Posterior cingulate gyrus (tissue), 11 donors: ENCODE measurements at places on chromosomes 5 and 9.

GRCh38 chr5:42270771-42271170 is 152.5 kb upstream of the GHR start:
- DNase-seq: no peak

- DNase-seq: no peak
Observed at GRCh38 chr9:18699764-18700163, 225.8 kb downstream of the ADAMTSL1 start.

- no peak for DNase-seq
Observed at GRCh38 chr9:126692759-126693427, 79.2 kb downstream of the LMX1B start.

DNA sequence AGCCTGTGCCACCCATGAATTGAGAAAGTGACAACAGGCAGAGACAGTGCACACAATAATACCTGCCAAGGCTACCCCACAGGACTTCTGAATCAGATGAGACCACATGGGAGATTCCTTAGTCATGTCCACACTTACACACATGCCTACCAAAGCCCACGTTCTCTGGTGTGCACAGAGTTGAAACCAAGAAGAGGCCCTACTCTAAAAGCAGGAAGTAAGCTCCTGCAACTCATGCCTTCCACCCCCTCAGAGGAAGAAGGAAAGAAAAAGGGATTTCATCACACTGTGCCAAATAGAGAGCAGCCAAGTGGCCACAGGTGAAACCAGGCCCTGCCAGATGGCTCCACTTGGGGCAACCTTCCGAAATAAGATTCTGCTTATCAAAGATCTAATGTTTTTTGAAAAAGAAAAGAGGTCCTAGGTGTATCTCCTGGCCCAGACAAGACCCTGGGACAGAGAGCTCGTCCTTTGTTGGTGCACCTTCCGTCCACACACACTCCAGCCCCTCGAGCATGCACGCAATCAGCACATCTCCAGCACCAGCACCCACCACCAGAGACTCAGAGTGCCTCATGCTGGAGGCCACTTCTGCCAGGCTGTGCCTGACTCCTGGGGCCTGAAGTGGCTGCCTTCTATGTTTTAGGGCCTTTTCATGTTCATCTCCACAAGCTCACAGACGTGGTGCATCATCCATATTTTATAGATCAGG is 114.6 kb upstream of the SPOCK1 start:
- DNase-seq: no peak

DNA sequence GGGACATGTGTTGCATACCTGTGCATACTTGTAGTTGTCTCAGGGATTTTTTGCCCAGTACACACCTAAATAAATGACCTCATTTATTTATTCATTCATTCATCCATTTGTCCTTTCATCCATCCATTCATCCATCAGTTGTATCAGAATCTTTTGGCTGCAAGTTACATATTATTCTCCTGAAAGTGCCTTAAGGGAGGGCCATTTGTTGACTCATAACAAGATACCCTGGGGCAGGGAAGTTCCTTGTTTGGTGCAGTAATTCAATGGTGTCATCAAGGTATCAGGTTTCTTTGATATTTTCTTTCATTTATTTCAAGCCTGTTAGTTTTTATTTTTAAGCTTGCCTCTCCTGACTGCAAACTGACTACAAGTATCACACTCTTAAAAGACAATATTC is 597.9 kb upstream of the TLE4 start:
- DNase-seq: no peak

GRCh38 chr5:127885176-127885575 is 182.0 kb downstream of the CCDC192 start:
- DNase-seq: no peak

DNA sequence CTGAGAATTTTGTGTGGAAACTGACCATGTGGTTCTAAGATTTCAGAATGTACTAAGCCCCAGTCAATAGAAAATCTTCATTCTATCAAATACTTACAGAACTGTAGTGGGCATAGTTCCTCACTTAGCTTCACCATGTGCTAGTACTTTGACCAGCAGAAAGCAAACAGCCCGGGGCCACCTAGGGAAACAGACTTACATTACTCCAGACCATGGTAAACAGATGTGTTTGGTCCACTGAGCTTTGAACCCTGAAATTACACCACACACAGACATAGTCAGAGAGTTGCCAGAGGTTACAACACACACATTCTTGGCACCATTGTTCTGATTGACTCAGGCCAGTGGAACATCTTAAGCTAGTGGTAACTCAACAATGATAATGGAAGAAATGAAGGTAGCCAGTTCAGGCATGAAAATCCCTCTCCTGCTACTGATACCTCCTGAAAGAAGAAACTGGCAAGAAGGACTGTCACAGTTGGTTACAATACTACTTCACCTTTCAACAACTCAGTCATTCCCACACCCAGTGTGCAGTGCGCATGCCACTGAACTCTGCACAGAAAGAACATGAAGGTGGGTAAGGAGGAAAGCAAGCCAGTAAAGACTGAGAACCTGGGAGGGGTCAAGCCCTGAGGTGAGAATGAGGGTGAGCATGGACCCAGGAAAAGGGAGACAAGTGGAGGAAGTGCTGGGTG is 18.7 kb upstream of the LECT2 start:
- DNase-seq: no peak

GRCh38 chr5:43941806-43942205 is 338.8 kb downstream of the NNT start:
- DNase-seq: no peak

- DNase-seq: no peak
Observed at GRCh38 chr9:6356904-6357303, 28.7 kb downstream of the TPD52L3 start.

GRCh38 chr5:89282554-89283510 is 399.8 kb upstream of the MEF2C start:
- no peak for DNase-seq

DNA sequence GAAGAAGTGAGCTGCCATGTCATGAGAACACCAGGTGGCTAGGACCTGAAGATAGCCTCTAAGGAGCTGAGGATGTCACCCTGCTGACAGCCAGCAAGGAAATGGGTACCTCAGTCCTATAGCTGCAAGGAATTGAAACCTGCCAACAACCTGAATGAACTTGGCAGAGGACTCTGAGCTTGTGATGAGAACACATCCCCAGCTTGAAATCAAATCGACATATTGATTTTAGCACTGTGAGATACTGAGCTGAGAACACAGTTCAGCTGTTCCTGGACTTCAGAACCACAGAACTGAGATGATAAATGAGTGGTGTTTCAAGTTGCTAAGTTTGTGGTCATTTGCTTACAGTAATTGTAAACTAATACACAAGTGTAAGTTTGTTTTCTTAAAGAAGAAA is 5.5 kb upstream of the RASEF start:
- DNase-seq: no peak

GRCh38 chr5:142507531-142508372 is 178.1 kb downstream of the FGF1 start:
- no peak for DNase-seq

DNA sequence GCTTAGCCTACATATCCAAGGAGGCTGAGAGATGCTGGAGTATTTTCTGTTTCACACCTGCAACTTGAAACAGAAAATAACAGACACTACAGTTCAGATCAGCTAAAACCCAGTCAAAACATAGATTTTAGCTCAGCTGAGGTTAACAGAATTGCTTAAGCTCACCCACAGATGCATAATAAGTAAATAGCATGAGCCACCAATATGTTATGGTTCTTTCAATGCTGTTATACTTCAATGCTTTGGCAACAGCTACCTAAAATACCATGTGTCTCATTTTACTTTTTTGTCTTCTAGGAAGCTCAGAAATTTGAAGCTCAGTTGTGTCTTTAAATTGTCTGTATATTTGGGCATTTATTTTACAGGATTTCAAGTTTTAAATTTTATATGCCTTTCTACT is 35.8 kb upstream of the OR13F1 start:
- DNase-seq: no peak

GRCh38 chr9:136799079-136799853 is 3.1 kb downstream of the CCDC183 start:
- DNase-seq: no peak

DNA sequence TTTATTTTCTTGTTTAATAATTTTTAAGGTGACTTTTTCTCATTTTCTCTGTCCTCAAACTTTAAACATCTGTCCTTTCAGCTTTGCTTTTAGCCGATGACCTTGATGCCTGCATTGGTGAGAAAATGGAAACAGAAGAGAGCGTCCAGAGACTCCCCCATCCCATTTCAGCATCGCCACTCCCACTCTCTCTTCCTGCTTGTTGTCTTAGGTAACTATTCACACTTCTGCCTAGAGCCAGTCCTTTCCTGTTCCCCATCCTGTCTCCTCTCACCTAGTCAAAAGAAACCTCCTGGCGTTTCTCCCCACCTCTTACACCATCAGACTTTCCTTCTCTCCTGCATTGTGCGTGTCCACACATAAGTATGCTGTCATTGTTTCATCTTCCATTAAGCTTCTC is 124.6 kb downstream of the MAST4 start:
- DNase-seq: no peak

DNA sequence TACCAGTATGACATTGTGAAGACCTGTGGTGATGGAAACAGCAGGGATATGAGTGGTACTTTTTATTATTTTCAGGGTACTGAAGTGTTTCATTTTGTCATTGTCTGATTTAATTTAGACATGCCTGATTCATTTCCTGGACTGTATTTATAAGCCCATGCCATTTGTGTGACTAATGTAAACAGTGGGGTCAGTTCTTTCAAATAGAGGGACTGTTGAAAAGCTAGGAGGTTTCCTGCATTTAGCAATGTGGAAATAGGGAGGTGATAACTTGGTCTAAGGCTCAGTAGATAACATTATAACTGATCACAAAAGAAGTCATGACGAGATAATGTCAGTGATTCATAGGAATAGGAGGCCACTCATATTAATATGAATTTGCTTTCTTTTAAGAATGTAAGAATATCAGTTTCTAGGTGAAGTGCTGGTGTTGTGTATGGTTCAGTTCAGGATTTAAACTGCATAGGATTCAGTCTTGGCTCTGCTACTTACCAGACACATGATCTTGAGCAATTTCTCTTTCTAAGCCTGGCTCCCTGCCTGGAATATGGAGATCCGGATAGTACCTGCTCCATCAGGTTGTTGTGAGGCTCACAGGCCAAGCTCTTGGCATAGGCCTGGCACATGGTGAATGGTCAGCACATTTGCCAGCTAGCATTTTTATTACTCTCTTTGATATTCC is 7.5 kb downstream of the RASGRF2 start:
- DNase-seq: no peak

GRCh38 chr5:59193616-59194319 is 610.9 kb downstream of the RAB3C start:
- DNase-seq: no peak

DNA sequence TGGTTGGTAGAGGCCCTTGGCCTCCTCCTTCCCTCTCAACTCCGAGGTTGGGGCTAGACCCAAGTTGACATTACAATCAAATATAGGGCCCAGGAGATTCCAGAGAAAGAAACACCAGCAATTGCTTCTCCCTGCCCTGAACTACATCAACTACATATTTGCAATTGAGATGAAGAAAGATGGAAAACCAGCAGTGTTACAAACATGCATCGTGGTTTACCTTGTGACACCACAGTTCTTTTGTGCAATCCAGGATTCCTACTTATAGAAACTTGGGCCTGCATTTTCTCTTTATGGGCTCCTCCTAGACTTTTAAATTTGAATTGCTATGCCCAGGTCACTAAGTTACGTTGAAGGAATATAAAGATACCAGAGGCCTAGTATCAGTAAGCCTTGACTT is 126.7 kb downstream of the DCP2 start:
- DNase-seq: no peak

DNA sequence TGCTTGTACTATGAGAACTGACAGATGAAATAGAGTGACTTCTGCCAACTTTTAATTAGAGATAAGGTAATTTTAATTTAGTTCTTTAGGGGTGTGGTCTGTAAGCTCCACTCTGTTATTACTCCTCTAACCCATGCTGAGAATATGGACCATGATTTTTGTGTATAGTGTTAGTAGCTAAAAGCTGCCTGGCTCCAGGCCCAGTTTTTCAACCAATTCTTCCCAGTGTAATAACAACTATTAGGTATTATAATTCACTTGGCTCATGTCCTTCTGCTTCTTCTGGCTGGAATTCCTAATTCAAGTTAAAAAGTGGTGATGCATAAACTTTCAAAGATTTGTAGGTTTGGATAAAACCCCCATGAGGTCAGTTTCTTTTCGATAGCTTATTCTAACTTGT is 216.3 kb downstream of the ISL1 start:
- DNase-seq: no peak

DNA sequence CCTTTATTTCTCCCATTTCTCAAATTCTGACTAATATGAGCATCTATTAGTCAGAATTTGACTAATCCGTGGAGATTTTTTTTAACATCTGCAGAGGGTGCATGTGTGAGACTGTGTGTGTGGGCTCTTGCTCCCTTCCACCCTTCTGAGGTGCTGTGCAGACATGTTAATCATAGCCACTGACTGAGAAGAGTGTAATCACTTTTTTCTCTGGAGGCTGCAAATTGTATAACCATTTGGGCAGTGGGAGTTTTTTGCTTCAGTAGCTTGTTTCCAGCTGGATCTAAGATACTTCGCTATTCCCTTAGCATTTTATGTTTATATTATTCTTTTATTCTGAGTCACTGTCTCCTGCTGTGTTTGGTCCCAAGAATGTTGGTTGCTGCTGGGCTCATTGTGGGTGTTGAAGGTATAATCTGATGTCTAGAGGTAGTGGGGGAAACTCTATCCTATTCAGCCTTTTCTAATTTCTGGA is 66.2 kb downstream of the ARHGEF28 start:
- DNase-seq: no peak

GRCh38 chr5:107668154-107669095 is 2.3 kb downstream of the EFNA5 start:
- DNase-seq: no peak

GRCh38 chr5:104706600-104706999 is 1144.0 kb upstream of the NUDT12 start:
- DNase-seq: no peak

GRCh38 chr5:68254810-68255209 is 39.3 kb downstream of the PIK3R1 start:
- DNase-seq: no peak

- DNase-seq: no peak
Observed at GRCh38 chr9:7454624-7455023, 345.0 kb downstream of the DMAC1 start.

DNA sequence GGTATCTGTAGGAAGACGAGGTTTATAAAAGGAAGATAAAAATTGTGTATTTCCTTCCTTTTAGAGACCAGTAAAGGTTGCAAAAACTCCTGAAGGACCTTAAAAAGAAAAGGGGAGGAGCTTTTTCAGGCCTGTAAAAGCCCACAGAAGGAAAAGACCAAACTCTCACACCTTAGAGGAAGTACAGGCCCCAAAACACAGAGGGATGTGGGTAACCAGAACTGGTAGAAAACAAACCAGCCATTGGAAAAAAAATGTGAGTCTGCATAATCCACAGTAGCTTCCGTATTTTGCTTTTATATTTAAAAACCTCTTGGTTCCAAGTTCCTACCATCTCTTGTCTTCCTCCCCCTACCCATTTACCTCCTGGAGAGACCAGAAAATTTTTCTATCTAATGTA is 8.5 kb downstream of the GIN1 start:
- DNase-seq: no peak

GRCh38 chr5:131979816-131980215 is 31.6 kb downstream of the ACSL6 start:
- DNase-seq: no peak

GRCh38 chr5:6187501-6187900 is 190.8 kb downstream of the MED10 start:
- no peak for DNase-seq
